H4 (cell line): ENCODE measurements at places on chromosomes 12 and 14.

DNA sequence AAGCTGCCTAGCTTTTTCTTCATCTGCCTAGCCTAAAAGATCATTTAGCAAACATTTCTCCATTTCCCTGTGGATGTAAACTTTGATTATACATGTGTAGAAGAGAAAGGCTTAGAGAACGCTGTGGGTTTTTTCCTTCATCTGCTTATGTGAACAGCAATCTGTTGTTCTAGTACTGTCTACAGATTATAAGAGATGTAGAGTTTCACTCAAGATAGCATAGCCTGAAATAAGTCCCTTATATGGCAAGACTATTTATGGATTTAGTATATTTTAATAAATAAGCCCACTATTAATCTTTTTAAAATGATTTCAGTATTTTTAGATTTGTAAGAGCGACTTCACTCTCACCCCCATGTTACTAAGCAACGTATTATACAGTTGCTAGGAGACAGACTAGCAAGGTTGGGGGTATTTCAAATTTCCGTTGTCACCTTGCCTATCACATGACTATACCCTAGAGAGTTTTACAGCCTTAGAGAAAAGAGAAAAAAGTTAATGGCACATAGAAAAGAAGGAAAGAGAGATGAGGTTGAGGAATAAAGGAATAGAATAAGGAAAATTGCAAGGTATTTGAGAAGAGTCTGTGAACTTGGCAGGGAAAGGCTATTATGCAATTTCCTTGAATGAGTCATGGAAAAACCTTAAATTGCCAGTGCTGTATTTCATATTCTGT, 12.2 kb upstream of the TUBA1A start:
- peak; percentile 73 for DNase-seq

GRCh38 chr12:80377140-80377794, 66.8 kb upstream of the PTPRQ start:
- no peak for DNase-seq

DNA sequence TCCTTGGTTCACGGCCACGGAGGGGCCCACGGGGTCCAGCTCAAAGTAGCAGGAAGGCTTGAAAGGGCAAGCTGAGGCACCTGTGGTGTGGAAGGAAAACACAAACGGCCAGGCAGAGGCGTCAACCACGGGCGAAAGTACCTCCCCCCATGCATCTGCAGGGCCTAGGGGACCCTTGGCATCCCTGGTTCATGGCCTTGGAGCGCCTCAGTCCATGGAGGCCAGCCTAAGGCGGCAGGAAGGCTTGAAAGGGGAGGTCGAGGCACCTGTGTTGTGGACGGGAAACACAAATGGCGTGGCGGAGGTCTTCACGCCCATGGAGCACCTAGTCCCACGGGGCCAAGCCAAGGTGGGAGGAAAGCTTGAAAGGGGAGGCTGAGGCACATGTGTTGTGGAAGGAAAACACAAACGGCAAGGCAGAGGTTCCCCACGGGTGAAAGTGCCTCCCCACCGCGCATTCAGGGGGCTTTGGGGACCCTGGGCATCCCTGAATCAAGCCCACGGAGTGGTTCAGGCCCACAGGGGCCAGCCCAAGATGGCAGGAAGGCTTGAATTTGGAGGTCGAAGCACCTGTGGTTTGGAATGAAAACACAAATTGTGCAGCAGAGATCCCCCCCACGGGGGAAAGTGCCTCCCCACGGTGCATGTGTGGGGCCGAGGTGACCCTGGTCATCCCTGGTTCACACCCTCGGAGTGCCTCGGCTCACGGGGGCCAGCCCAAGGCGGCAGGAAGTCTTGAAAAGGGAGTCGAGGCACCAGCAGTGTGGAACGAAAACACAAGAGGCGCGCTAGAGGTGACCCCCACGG, 380.8 kb downstream of the ALG10 start:
- DNase-seq = peak; percentile 0

GRCh38 chr12:95336387-95337067, 118.9 kb downstream of the VEZT start:
- peak; percentile 62 for DNase-seq

DNA sequence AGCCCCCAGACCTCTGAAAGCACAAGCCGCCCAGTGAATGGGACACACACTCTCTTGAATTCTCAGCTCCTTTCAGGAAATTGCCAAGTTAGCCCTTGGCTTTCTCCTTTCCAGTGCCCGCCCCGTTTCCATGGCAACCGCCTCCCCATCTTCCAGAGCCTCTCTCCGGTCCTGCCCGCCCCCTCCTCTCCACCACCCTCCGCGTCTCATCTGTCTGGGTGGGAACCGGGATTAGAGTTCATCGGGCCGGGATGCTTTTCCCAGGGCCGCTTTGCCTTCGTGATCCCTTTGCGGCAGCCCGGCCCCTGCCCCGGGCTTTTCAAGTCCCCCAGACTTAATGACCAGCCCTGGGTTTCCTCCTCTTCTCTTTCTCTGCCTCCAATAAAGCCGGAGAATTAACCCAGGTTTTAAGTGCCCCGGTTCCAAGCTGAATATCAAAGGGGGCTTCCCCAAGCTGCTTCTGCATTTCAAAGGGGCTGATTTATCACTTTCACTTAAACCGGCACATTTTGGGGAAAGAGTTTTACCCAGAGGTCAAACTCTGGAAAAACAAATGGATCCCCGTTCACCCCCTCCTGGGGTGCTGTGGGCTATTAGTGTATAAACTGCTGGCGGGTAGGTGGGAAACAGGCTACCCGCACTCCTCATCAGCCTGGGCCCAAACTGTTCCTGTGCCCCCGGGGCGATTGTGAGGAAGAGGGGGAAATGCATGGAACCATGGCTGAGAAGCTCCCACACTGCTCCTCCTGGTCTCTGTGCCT, 101.7 kb downstream of the ZFP36L1 start:
- no peak for DNase-seq

DNA sequence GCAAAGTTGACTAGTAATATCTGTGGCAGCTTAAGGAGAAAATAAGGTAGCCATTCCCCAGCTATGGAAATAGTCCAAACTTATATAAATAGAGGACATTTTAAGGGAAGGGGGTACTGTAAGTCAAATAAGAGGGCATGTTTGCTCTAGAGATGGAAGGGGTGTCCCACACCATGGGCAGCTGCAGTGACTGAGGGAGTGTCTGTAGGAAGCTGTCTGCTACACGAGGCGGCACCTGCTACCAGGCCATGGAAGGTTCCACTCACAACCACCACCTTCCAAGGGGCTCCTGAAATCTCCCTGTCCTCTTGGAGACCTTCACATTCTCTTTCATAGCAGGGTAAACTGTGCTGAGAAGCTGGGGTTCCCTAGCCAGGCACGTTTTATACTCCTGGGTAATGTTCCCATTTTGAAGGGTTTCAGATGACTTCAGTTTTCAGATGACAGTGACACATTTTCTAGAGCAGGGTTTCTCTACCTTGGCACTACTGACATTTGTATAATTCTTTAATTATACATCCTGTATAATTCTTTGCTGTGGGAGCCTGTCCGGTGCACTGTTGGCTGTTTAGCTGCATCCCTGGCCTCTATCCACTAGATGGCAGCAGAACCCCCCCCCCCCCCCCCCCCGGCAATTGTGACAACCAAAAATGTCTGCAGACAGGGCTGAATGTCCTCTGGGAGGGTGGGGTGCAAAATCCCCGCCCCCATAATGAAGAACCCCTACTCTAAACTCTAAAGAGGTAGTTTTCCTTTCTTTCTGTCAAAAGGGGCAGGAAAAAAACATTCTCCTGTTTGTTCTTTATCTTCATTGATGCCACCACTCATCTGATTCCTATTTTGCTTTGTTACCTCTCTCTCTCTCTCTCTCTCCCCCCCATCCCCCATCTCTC, 11.6 kb upstream of the SMCO2 start:
- no peak for DNase-seq

DNA sequence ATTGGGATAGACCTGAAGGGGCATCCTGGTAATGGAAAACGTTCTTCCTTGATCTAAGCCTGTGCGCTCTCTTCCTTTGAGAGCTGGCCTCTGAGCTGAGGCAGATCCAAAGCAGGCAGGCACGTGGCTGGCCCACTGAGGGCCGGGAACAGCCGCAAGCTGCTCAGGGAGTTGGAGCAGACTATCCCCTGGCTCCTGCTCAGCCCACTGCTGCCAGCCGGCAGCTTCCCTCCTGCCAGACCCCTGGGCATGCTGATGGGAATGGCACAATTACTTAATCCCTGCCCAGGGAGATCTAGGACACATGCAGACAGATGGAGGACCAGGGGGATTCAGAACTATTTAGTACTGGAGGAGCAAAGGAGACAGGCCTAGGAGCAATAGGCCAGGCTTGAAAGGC, 14.4 kb downstream of the NEUROD4 start:
- DNase-seq = no peak

DNA sequence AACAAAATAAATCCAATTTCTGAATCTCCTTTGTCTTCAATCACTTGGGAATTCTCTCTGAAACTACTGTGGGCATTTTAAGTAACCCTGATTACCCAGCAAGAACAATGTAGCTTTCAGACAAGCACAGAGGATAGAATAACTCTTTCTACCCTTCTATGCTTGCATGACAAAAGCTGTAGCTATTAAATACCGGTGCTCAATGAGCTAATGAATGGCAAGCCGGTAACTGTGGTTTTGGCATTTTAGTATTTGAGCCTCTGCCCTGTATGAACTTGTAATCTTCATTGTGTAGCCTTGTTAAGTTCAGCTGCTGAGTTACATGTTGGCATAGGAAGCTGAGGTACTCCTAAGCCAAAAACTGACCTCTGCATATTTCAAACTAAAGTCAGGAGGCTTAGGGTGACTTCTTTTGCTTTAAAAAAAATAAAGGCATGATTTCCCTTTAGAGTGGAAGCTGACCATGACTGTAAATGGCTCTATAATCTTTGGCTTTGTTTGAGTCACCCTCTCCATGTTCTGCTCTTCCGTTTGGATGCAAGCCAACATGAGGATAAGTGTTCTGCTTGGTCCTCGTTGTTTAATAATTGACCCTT, 171.0 kb upstream of the HIF1A start:
- peak; percentile 59 for DNase-seq

DNA sequence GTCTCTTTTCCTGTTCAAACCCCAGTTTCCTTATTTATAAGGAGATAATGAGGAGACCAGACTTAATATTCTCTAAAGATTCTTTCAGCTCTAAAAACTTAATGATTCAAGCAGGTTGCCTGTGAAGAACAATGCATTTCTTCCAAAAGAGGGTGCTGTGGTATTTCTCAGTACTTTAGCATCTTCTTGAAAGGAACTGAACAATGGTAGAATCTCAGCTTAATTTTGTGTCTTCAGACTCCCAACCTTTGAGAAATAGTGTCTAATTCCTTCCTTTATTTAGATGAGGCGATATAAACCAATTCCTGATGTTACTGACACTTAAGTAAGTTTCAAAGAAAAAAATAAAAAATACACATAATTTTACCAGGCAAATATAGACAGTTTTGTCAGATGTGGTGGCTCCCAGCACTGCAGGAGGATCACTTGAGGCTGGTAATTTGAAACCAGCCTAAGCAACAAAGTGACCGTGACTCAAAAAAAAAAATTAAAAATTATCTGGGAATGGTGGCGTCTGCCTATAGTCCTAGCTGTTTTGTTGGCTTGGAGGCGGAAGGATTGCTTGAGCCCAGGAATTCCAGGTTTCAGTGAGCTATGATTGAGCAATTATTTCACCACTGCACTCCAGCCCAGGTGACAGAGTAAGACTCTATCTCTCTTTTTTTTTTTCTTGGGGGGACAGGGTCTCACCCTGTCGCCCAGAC, 76.9 kb upstream of the PSMA6 start:
- DNase-seq = peak; percentile 35

DNA sequence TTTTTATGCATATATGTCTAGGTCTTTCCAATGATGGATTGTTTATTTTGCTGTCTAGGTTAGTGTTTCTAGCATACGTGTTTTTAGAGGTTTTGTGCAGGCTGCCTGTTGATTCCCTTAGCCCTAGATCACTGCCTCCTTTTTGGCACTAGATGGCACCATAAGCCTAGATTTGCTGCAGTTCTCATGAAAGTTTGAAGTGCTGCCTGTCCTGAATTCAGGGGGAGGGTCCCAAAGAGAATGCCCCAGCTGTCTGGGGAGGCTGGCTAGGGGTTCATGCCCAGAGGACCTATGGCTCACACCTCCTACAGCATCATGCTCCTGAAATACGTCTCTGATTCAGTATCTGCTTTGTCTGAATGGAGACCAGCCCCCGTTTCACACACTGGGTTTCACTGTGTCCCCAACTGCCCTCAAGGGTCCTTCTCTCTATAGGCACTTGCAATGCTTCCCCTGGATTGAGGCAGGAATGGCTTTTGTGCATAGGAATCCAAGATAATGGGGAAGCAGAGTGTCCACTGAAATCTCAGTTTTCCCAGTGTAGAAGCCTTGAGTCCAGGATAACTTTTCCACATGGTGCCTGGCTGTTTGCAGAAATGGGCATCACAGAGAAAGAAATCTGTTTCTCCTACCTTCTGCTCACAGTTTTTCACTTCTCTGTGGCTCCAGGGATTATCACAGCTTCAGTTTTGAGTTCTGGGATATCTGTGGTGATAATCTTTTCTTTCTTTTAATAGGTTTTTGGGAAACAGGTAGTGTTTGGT, 14.2 kb upstream of the TXNRD1 start:
- DNase-seq = peak; percentile 71

DNA sequence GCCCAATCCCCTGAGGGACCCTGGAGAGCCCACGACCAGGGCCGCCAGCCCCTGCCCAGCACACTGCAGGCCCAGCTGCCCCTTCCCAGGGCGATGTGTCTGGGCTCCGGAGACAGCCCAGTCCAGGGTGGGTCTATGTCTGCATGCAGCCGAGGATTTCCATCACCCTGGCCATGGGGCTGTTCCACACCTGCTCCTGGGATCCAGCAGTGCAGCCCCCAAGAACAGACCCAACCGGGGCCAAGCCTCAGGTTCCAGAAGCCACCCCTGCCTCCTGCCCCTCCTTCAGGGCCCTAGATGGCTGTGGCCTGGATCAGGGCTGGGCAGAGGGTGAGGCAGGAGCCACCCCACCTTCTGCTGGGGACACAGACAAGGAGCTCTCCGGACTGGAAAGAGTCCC, 11.5 kb downstream of the C14orf180 start:
- DNase-seq = no peak

DNA sequence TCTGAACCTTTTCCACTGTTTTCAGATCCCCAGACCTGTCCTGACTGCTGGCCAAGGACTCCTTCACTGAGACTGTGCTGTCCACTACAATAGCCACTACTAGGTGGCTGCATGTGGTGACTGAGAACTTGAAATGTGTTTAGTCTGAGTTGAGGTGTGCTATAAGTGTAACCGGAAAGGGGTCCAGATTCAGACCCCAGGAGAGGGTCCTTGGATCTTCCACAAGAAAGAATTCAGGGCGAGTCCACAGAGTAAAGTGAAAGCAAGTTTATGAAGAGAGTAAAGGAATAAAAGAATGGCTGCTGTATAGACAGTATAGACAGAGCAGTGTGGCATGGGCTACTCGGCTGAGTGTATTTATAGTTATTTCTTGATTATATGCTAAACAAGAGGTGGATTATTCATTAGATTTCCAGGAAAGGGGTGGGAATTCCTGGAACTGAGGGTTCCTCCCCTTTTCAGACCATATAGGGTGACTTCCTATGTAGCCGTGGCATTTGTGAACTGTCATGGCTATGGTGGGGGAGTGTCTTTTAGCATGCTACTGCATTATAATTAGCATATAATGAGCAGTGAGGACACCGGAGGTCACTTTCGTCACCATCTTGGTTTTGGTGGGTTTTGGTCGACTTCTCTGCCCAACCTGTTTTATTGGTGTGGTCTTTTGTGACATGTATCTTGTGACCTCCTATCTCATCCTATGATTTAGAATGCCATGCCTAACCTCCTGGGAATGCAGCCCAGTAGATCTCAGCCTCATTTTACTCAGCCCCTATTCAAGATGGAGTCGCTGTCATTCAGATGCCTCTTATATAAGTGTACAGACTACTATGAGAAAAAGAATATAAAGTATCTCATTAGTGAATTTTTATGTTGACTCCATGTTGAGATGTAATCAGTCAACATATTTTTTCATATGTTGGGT, 70.0 kb upstream of the SRSF5 start:
- DNase-seq = no peak

- no peak for DNase-seq
Observed at GRCh38 chr14:90421001-90421631, 24.3 kb downstream of the CALM1 start.
